MM.1S (cell line): ENCODE measurements at places on chromosomes 6 and 20.

GRCh38 chr6:169527306-169527705, 174.5 kb downstream of the WDR27 start:
- no peaks in the 10 kb centered on the region for H3K36me3 ChIP-seq
- no peak overlapping the region for H3K4me3 ChIP-seq
- no peak overlapping the region for H3K27ac ChIP-seq
- no peaks in the 10 kb centered on the region for H3K4me1 ChIP-seq
- no peaks in the 10 kb centered on the region for H3K27me3 ChIP-seq

- H3K4me1 ChIP-seq: no peaks in the 10 kb centered on the region
- H3K27ac ChIP-seq: no peak overlapping the region
- H3K27me3 ChIP-seq: no peaks in the 10 kb centered on the region
- H3K4me3 ChIP-seq: no peak overlapping the region
Measured at GRCh38 chr6:106339334-106340029, 13.9 kb upstream of the ATG5 start.

GRCh38 chr6:6752129-6752528, 163.6 kb downstream of the LY86 start:
- no peak overlapping the region for H3K4me3 ChIP-seq
- H3K27me3 ChIP-seq: no peaks in the 10 kb centered on the region
- H3K4me1 ChIP-seq: no peaks in the 10 kb centered on the region

DNA sequence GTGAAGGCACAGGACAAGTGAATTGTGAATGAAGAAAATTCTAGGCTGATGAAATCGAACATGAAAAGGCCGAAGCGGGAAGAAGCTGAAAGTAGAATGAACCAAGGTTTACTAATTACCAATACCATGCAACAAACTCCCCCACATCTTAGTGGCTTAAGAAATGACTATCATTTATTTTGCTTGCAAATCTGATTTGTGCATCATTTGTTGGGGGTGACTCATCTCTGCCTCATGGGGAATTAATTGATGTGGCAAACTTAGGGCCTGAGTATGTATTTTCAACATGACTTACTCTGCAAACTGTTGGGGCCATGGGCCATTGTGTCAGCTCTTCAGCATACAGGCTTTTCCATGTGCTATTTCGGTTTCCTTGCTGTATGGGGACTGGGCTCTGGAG, 26.8 kb downstream of the PPP1R14C start:
- DNase-seq: no peak
- no peaks in the 10 kb centered on the region for H3K27me3 ChIP-seq
- H3K4me1 ChIP-seq: no peaks in the 10 kb centered on the region
- H3K36me3 ChIP-seq: no peaks in the 10 kb centered on the region
- H3K4me3 ChIP-seq: no peak overlapping the region
- H3K27ac ChIP-seq: no peak overlapping the region

GRCh38 chr20:31842471-31843157, 2.8 kb downstream of the FOXS1 start:
- no peaks in the 10 kb centered on the region for H3K36me3 ChIP-seq
- peaks cover 11% of the 10 kb centered on the region for H3K4me1 ChIP-seq
- peaks cover 89% of the 10 kb centered on the region for H3K27me3 ChIP-seq

DNA sequence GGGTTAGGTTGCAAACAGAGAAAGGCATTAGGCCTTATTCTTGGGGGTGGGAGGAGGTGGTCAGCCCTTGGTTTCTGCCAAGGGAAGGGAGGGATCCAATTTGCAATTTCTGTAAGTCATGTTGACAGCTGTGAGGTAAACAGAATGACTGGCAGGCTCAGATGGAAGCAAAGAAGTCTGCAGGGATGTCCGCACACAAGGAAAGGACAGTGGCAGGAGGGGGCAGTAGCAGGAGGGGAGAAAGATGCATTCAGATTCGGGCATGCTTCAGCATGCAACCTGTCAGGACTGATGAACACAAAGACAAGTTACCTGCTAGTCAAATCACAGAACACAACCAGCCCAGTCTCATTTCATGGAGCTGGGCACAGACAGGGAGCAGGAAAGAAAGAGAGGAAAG, 217.9 kb upstream of the FOXA2 start:
- no peak overlapping the region for H3K4me3 ChIP-seq
- H3K36me3 ChIP-seq: no peaks in the 10 kb centered on the region
- H3K4me1 ChIP-seq: no peaks in the 10 kb centered on the region
- H3K27me3 ChIP-seq: no peaks in the 10 kb centered on the region

GRCh38 chr6:17707371-17707651, 586 bp upstream of the NUP153 start:
- no peak for DNase-seq
- H3K4me1 ChIP-seq: peaks cover 21% of the 10 kb centered on the region
- H3K4me3 ChIP-seq: peak overlapping the region; percentile 95
- H3K36me3 ChIP-seq: no peaks in the 10 kb centered on the region; the same call in 1 of the 2 replicates
- peak overlapping the region; percentile 100; the same call in 1 of the 2 replicates for H3K27ac ChIP-seq
- no peaks in the 10 kb centered on the region for H3K27me3 ChIP-seq

DNA sequence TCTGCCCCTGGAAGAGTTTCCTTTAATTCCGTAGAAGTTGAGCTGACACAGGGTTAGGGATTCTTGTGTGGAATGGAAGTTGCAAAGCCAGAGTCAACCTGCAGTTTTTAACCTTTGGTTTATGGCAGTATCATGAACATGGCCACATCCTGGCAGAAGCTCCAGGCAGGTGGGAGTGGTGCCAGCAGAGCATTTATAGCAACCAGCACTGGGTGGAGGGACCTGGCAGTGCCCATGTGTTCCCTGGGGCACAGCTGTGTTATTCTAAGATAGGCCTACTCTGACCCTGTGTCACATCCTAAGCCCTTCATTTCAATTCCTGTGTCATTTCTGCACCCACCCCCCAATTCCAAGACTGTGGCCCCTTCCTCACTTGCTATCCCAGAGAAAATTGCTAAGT, 26.1 kb upstream of the ZNF831 start:
- H3K27ac ChIP-seq: no peak overlapping the region
- H3K36me3 ChIP-seq: no peaks in the 10 kb centered on the region
- no peaks in the 10 kb centered on the region for H3K4me1 ChIP-seq
- H3K27me3 ChIP-seq: peaks cover 63% of the 10 kb centered on the region
- no peak overlapping the region for H3K4me3 ChIP-seq

DNA sequence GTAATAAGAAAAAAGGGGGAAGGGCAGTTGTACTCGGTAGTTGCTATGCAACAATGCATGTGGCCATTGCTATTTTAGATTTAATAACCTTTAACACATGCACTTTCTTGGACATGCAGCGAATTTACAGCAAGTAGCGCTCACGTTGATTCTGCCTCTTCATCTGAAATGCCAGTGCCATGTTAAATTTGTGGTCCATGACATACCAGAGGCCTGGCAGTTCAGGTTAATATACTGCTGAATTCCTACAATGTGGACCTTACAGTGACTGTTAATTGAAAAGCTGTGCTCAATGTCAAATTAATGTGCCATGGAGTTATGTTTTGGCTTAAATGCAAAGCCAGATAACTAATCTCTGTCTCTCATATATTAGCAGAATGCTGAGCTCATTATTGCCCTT, 699.7 kb downstream of the DOK5 start:
- H3K4me3 ChIP-seq: no peak overlapping the region
- DNase-seq: no peak
- H3K27ac ChIP-seq: no peak overlapping the region
- H3K27me3 ChIP-seq: no peaks in the 10 kb centered on the region
- H3K4me1 ChIP-seq: no peaks in the 10 kb centered on the region

DNA sequence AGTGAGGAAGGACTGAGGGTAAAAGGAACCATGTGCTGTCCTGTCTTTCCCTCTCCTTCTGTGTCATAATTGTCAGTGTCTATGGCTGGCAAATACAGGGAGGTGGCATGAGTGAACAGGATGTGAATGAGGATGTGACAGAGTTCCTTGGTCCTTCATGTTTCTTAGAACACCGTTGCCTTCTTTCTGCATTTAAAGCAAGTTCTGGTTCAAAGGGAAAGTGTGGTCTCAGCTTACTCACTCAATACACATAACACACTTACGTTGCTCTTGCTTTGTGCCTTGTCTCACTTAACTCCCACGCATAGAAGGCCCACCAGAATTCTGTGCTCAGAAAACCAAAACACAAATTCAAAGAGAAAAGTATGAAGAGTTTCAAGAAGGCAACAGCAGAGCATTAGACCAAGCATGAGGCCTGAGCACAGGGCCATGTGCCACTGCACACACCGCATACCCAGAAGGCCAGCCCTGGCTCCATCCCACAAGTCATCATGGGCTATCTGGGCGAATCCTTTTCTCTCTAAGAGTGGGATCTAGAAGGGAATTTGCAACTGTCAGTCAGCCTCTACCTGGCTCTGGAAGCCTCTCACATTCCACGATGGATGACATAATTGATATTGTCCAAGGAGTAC, 38.9 kb upstream of the SAYSD1 start:
- no peak for DNase-seq
- H3K4me3 ChIP-seq: no peak overlapping the region
- no peaks in the 10 kb centered on the region for H3K4me1 ChIP-seq
- no peaks in the 10 kb centered on the region for H3K36me3 ChIP-seq
- H3K27ac ChIP-seq: no peak overlapping the region

- H3K27me3 ChIP-seq: no peaks in the 10 kb centered on the region
- H3K4me3 ChIP-seq: no peak overlapping the region
Measured at GRCh38 chr6:4358414-4359107, 223.2 kb upstream of the ECI2 start.

DNA sequence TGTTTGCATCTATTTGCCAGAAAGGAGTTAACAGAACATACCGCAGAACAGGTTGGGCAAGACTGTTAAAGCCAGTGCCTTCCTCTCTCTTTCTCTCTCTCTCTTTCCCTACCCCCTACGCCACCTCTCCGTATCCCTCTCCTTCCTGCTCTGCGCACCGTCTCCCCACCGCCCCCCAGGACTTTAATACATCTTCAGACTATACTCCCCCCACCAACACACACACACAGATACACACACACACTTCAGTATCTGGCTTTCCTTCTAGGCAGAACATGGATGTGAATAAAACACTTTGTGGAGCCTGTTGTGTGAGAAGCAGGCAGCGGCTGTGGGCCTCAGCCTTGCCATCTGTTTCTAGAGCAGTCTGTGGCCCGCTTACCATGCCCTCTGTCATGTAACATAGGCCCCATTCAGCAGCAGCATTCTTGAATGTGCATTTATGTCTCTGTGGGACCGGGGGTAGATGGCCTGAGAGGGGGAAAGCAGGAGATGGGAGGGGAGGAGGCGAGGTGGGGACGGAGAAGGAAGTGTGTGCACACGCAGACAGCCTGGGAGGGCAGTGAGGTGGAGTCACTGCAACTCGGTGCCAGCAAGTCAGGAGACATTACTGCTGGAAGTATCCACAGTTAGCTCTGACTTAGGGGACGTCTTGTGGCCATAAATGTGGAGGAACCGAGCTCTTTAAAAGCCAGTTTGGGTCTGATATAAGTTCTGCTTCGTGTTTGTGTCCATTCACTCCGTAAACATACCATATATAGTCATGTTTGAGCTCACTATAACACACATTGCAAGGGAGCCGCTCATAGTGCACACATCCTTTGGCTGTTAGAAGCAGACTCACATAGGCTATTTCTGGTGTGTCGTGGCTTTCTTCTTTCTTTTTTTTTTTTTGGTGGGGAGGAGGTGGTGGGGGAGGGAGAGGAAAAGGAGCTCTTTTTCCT, 38.4 kb downstream of the RREB1 start:
- H3K4me1 ChIP-seq: peaks cover 60% of the 10 kb centered on the region
- H3K36me3 ChIP-seq: no peaks in the 10 kb centered on the region
- H3K27ac ChIP-seq: peak overlapping the region; percentile 82
- peak overlapping the region; percentile 43 for H3K4me3 ChIP-seq

DNA sequence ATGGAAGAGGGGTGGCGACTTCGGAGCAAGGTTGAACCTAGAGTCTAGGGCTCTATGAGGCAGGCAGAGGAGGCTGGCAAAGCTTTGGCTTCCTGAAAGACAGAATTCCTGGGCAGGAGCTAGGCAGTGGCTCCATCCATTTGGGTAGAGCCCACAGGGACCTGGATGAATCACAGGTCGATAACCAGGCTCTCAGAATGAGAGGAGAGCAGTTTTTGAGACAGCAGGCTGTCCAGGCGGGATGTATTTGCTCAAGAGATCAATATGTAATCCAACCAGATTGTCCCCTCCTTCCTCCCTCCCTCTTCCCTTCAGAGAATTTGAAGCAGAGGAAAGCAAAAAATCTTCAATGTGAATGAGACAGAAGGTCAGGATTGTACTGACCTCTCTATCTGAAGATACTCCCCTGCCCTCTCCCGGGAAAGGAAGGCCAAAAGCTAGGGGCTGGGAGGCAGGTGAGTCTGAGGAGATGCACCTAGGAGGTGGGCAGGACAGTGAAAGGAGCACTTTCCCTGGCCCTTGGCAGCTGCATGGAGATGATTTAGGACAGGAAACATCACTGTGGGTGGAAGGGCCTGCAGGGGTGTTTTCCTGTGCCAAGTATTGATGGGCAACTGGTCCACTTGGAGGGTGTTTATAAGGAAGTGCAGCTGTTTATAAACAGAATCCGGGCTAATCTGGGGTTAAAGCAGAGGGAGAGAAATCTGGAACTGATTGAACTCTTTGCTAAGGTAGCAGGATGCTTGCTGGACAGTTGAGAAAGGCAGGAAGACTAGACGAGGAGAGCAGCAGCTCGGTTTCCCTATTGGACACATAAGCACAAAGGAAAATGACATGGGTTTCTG, 212.4 kb upstream of the LRFN2 start:
- H3K4me3 ChIP-seq: no peak overlapping the region
- no peak overlapping the region for H3K27ac ChIP-seq
- DNase-seq: no peak

DNA sequence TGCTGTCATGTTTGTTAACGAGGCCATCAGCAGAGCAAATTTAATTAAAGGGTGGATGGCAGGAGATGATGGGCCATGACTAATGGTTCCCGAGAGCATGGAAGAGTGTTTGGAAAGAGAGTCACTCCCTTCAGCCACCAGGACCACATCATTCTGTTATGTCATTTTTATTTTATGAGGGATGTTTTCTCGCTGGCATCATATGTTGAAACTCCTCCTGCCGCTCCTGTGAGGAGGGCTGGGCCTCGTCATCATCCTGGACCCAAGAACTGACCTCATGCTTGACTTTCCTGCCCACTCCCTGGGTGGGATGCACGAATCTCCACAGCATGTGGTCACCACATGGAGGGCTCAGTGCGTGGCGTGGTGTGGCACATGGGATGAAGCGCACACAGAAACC, 86.4 kb upstream of the FRMD1 start:
- H3K27ac ChIP-seq: no peak overlapping the region
- no peak for DNase-seq
- no peaks in the 10 kb centered on the region for H3K4me1 ChIP-seq
- no peaks in the 10 kb centered on the region for H3K36me3 ChIP-seq

- peaks cover 25% of the 10 kb centered on the region for H3K4me1 ChIP-seq
- H3K36me3 ChIP-seq: no peaks in the 10 kb centered on the region; the same call in 1 of the 2 replicates
- H3K27me3 ChIP-seq: no peaks in the 10 kb centered on the region
Measured at GRCh38 chr20:38092260-38092857, 58.8 kb downstream of the RPRD1B start.
